GM04503 (cell line): ENCODE measurements at places on chromosomes 7 and 10.

GRCh38 chr10:44830022-44830421 lies 81.1 kb upstream of the TMEM72 start:
- no peak for DNase-seq

DNA sequence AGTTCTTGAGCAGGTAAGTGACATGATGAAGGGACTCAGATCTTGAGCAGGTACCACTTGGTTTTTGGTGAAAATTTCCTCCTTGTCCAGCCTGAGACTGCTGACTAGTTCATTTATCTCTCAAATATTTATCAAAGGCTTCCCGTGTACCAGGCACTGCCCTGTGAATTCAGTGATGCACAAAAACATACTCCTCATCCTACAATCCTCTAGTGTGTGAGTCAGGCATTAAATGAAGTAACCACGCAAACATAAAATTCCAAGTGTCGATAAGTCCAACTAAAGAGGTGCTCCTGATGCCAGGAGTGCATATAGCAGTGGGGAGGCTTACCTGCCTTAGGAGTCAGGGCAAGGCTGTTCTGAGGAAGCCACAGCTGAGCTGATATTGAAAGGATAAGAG lies 41.5 kb upstream of the LBX1 start:
- DNase-seq = no peak

GRCh38 chr7:123120286-123120685 lies 79.5 kb downstream of the SLC13A1 start:
- DNase-seq = peak; percentile 0

- no peak for DNase-seq
Measured at GRCh38 chr10:70491614-70492013, 13.0 kb downstream of the PALD1 start.

- no peak for DNase-seq
Measured at GRCh38 chr10:112755446-112756234, 194.4 kb upstream of the TCF7L2 start.

DNA sequence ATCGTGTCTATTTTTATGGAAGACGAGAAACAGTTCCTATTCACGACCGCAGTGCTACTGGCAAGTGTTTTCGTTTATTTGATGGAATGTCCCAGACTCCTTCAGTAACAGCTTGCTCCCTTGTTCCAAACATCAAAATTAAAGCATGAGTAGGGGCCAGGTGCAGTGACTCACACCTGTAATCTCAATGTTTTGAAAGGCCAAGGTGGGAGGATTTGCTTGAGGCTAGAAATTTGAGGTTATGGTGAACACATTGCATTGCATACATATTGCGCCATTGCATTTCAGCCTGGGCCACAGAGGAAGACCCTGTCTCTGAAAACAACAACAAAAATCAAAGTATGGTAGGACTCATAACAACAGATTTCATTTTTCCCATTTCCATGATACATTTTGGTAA lies 22.8 kb downstream of the PTTG1IP2 start:
- DNase-seq = no peak

- DNase-seq = no peak
Measured at GRCh38 chr7:54932818-54933543, 85.8 kb upstream of the EGFR start.

DNA sequence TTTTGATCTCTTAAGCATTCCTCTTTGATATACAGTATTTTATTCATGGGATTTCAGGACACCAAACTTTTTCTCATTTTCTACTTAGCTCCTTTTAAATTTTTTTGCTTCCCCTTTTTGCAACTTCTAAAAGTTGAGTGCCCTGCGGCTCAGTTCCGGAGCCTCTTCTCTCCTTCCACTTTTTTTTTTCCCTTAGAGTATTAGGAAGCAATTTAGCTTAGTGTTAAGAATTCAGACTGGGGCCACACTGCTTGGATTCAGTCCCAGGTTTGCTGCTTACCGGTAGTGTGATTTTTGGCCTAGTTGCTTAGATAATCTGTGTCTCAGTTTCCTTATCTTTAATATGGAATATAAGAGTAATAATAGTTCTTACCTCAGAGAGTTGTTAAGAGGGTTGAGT lies 3.4 kb downstream of the STAM start:
- no peak for DNase-seq

GRCh38 chr10:130177250-130177649 lies 41.1 kb downstream of the GLRX3 start:
- DNase-seq = no peak

- no peak for DNase-seq
Measured at GRCh38 chr7:74656441-74656836, 1.1 kb upstream of the GTF2I start.

- DNase-seq = no peak
Measured at GRCh38 chr10:79465341-79465740, 19.9 kb upstream of the ZCCHC24 start.

GRCh38 chr10:128031216-128031615 lies 95.0 kb downstream of the MKI67 start:
- DNase-seq = no peak

GRCh38 chr10:9707216-9707615 lies 1310.5 kb upstream of the CELF2 start:
- DNase-seq = no peak

DNA sequence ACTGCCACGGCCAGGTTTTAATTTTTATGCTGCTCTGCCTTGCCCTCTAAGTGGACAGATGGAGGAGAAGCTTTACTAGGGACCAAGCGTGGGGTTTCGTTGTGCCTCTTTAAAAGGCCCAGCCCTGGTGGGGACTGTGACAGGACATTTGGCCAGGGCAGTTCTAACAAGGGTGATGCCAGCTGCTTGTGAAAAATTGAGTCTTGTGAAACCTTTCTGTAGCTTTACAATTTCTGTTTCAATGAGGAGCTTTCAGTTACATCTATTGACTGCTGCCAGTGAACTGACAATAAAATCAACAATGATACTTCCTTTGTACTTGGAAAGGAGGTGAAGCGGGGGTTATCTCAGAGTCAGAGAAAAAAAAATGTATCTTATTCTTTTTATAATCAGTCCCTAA lies 233.1 kb upstream of the CSTF2T start:
- no peak for DNase-seq

- DNase-seq = no peak
Measured at GRCh38 chr7:128939075-128939860, 1.5 kb downstream of the IRF5 start.

DNA sequence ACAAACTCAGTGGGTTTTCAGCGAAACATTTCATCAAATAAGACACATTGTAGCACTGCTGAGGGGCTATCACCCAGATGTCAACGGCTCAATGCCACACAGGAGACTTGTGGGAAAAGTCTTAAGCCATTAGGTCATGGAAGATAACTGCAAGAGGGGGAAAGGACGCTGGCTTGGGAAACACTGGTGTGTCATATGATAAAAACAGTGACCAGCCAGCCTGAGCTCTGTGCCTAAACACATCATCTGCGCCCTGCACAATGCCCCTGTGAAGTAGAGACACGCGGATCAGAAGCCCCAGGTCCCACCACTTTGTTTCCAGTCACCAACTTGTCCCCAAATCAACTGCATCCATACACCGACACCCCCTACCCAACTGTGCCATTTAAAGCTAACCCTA lies 116.7 kb downstream of the TNS3 start:
- no peak for DNase-seq

GRCh38 chr10:6321880-6322279 lies 119.1 kb downstream of the PFKFB3 start:
- no peak for DNase-seq

DNA sequence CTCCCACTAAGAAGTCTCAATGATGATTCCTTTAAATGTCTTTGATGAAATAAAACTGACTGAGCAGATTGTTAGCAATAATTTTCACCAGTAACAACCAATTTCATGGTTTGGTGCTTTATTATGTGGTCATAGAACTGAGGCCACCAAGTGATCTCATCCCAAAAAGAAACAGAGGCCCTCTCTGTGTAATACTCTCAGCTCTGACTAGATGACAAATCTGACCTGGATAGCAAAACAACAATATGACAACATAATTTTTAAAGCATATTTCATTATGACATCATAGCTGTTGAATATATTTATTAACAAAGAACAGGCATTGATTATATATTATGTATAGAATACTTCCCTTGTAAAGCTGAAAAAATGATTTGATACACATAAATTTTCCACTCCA lies 5.9 kb downstream of the SEMA3E start:
- no peak for DNase-seq

DNA sequence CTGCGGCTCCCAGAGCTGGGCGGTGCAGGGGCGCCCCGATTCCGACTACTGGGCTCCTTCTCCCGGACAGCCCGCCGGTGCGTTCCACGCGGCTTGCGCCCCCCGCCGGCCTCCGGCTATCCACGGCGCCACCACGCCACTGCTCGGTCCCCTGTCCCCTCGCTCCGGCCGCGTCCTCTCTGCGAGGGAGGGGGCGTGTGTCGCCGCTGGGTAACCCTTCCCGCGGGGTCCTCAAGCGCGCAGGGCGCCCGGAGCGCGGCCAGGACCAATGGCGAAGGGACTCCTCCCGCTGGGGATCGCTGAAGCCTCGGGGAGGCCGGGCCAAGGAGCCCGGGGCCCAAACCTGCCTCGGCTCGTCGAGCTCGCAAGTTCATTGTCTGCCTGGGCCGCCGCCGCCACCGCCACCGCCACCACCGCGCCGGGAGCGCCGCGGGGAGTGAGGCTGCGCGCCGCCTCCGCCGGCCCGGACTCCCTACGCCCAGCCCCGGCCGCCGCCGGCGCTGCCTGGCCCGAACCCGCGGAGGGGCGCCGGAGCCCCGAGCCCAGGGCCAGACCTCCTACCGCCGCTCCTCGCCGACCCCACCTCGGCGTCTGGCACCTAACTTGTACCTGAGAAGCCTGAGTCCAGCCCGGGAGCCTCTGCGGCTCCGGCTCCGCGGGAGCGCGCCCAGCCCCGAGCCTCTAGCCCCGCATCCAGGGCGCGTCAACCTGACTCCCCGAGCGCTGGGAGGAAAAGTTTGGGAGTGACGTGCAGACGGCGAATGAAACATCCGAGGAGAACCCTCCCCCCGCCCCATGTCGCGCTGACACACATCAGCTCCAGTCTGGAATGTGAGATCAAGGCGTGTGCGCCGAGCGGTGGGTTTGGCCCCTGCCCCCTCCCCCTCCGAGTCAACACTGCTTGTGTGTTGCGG lies at the start of gene CHST15:
Gene CHST15 (minus strand): TSS at position 739 of the 914 bp plus-strand sequence. CDS start 47,386 bp downstream, outside the sequence.
- DNase-seq = no peak

- no peak for DNase-seq
Measured at GRCh38 chr7:119919986-119920385, 353.0 kb upstream of the KCND2 start.

DNA sequence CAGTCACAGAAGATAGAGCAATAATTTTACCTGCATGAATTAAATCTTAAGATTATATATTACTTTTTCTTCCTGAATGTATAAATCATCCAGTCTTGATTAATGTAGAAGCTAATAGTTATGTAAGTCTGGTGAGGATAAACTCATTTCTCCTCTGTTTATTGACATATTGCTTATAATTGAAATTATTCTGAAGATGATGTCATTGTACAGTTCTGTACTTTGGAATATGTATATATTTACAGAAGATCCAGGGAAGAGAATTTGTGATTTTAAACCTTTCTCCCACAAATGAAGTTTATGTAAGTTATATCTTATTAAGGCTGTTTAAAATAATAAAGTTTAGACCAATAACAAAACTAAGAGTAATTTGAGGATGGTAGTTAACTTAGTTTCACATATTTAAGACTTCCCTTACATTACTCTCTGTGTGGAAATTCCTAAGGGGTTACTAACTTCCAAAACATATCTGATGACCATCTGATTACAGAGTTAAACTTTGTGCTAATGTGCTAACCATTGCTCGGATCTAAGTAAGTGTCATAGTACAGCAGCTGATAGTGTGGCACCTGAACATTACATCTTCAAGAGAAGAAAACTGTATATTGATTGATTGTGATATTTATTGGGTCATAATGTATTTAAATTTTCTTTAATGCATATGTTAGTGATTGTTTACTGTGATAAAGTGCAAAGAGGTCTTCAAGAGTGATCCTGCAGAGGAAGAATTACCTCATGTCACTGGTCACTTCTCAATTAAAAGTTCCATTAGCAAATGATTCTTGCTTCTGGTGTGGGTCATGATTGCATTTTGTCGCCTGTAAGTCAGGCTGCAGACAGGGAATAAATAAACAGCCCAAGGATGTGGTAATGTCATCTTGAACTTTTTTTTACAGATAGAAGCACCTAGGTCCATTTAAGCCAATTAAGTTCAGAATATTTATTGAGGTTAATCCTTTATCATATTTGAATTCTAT lies 96.9 kb downstream of the UBE3C start:
- peak; percentile 18 for DNase-seq

- DNase-seq = no peak
Measured at GRCh38 chr7:54874804-54875203, 115.8 kb upstream of the SEC61G start.

DNA sequence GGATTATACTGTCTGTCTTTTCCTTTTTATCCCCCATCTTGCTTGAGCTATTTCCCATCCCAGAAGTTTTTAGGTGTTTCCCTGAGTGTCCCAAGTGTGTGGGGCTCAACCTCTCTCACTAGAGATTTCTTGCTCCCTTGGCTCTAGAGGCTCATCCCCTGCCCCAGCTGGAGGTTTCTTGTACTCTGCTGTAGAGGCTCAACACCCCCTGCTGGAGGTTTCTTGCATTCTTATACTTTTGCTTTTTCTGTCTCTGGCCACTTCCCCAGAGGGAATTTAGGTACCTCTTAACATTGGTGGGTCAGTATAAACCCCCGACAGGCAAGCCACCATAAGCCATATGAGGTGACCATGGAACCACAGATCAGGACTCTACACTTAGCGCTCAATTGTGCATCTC lies 114.2 kb upstream of the FAM3C start:
- no peak for DNase-seq

DNA sequence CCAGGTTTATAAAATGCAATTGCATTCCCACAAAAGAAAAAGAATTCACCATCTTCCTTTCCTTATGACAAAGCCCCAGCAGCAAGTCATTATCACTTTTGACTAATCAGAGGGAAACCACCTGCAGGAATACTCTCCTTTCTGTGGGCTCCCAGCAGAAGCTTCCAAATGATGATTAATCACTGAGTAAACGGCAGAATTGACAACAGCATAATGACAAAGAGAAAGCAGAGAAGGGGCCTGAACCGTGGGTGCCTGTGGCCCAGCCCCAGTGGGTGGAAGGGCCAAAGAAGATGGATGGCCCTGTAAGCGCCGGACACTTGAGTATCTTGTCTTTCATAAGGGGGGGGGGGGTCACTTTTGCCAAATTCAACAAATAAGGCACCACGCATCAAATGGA lies 152.4 kb upstream of the NRBF2 start:
- no peak for DNase-seq

DNA sequence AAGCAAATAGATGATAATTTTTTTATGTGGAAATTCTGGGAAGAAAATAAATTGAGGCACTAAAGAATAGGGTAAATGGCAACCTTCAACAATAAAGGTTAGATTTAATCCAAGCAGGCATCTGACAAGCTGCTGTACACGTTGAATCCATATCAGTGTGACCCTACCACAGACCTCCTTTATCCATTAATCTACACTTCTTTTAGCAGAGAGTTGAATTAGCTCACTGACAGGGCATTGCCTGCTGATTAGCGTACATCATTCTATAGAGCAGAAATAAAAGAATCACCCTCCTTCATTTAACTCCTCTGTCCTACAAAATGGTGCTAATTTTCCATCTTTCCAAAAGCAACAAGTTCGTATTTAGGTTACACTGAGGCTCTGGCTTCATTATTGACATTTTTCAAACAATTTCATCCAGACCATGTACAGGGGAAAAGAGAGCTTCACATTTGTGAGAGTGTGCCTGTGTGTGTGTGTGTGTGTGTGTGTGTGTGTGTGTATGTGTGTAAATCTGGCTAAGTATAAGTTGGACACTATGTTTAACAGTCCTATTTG lies 356.0 kb downstream of the TFEC start:
- DNase-seq = no peak

- DNase-seq = no peak
Measured at GRCh38 chr7:2151801-2152612, 80.7 kb downstream of the MAD1L1 start.
